Cortex of kidney (tissue), 1 donor: ENCODE measurements at places on chromosomes 5 and 9.

DNA sequence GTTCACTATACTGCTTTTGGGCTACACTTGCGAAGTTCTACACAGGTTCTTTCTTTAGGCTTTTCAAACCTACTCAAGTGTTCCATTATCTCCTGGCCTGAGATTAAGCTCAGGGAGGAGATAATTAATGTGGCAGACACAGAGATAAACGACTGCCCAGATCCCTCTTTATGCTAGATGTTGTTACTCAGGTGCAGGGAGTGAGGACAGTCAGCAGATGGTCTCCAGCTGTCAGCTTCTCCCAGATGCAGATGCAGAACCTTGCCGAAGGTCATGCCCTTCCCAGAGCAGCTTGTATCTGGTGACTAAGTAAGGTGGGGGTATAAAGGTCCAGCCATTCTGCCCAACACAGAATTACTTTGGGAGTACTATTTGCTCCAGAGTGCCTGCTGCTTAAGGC lies 166.2 kb downstream of the ZNF462 start:
- no peak for DNase-seq

DNA sequence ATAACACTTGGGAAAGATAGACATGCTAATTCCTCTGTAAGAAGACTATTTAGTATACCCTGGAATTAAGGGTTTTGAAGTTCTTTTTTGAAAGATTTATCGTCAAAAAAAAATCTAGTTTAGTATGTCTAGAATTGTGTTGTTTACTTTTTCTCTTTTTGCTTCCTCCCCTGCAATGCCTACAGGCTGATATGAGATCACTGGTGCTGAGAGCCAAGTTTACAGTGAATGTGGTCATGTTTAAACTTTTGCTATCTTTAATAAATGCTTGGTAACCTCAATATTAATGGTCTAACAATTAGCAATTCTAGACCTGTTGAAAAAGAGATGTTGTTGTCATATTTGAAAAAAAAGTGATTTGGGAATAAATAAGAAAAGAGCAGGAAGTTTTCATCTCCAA lies 86.1 kb downstream of the CWC27 start:
- DNase-seq, result no peak

DNA sequence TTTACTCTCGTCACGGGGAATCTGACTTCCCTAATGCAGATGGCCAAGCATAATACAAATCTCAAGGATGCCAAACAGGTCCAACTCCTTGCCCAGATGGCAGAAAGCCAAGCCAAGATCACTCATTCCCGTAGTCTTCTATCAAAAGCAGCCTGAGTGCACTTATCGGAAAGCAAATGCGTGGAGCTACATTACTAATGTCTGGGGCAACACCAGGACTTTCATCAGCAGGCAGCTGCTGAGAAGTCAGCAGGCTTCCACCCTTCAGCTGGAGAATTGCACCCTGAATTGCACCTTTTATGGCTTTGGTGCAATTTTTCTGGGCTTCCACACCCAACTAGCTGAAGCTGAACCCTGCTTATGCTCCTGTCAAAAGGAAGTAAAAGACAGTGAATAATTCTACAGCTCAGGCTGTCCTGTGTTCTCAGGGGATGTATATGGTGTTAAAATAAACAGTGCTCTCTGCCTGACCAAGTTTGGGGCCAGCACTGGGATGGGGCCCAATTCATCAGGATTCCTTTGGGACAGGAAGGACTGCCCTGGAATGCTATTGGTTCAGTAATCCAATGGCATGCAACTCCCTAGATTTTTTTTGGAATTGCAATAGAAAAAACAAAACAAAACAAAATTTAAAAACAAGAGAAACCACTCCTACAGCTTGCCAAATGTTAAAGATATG lies 92.6 kb downstream of the DPYSL3 start:
- no peak for DNase-seq

DNA sequence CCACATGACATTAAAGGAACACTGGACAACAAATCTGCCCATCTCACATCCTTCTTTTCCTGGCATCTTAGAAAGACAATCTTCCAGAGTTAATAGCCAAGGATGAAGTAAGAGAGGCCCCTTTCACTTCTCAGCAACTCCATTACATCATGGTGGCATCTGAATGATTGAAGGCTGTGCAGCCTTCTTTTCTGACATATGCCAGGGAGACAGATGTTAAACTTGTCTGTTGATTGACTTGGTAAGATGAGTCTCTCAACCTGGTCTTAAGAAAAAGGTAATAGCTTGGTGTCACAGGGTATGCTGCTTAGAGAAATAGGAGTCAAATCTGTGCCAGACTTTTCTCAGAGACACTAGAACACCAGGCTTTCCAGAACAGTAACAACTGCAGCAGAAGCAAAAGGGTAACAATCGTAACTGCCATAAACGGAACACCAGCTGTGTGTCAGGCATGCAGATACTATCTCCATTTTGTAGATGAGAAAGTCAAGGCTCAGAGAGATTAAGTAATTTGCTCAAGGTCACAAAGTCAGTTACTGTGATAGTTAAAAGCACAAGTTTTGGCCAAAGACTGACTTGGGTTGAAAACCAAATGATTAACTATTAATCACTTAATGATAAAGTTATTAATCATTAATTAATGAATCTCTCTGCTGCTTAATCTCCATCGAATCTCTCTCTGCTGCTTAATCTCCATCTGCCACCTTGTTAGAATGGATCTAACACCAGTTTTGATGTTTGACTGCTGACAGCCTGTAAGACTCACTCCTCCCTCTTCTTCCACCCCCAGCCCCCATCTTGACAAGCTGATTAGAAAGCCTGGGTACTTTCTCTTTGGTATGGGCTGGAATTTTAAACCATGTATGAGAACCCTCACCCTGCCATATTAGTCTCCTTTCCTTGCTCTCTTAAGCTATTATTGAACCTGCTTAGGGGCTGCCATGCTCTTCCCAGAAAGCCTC lies 353.5 kb downstream of the ENC1 start:
- DNase-seq, result no peak

DNA sequence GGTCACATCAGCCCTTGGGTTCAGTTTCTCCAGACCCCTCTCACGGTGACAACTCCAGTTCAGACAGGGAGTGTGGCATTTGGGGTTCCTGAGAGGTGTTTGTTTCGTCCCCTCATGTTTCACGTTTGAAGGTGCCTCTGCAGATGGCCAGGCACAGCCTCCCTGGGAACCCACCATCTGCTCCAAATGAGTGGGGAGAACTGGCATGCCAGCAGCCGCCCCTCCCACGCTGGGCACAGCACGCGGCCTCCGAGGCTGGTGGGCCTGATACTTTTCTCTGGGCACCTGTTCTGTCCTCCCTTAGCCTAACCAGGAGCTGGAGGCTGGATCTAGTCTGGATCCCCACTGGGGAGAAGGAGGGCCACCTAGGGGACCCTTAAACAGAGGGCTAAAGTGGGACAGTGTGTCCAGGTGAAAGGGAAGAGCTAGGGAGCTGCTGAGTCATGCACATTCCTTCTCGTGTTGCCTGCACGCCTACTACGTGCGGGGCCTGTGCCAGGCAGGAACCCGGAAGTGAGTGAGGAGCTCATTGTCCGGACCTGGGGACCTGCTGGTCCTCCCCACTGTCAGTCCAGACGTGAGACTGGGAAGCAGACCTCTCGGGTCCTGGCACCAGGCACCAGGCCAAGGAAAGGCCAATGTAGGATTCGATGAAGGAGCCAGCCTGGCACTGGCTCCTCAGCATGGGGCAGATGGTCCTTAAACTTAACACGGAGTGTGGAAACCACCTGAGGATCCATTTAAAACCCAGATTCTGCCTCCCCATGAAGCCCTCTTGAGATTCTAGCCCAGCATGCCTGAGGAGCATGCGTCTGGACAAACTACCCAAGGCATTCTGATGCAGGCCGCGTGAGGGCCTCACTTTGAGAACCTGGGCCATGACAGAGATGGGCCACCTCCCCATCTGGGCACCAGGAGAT lies 11.7 kb downstream of the DNM1 start:
- DNase-seq, result no peak

GRCh38 chr5:90802474-90803317 lies 244.1 kb downstream of the ADGRV1 start:
- DNase-seq, result no peak

DNA sequence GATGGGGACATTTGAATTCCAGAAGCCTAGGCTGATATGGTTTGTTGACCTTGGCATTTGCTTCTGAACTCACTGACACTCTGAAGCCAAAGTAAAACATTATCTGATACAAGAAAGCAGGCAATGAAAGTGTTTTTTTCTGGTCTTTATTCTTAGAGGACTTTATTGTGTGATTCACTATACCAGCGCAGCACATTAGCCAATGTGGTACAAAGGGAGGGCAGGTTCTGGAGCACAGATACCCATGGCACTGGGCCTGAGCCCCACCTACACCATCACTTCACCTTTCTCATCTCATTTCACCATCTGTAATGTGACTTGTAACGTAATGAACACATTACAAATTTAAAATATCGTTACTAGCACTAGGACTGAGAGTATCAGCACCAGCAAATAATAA lies 89.7 kb upstream of the ZNF366 start:
- DNase-seq, result no peak

GRCh38 chr9:124122813-124123462 lies 111.4 kb downstream of the LHX2 start:
- no peak for DNase-seq

DNA sequence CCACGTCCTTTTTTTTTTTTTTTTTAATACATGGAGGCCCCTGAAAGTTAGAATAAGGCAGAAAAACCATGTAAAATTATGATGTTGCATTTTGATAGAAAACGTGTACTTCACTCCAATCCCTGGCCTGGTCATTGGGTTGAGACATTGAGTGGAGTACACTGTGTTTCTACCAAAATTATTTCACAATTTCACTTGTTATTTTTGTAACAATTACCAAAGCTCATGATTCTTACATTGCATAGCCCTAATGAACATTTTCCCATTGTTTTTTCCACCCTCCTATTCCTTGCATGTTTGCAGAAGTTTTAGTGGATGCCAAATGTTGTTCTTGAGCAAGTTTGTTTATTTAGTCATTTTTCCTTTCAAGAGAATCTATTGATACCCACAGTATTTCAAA lies 21.9 kb downstream of the MAMDC2 start:
- no peak for DNase-seq

DNA sequence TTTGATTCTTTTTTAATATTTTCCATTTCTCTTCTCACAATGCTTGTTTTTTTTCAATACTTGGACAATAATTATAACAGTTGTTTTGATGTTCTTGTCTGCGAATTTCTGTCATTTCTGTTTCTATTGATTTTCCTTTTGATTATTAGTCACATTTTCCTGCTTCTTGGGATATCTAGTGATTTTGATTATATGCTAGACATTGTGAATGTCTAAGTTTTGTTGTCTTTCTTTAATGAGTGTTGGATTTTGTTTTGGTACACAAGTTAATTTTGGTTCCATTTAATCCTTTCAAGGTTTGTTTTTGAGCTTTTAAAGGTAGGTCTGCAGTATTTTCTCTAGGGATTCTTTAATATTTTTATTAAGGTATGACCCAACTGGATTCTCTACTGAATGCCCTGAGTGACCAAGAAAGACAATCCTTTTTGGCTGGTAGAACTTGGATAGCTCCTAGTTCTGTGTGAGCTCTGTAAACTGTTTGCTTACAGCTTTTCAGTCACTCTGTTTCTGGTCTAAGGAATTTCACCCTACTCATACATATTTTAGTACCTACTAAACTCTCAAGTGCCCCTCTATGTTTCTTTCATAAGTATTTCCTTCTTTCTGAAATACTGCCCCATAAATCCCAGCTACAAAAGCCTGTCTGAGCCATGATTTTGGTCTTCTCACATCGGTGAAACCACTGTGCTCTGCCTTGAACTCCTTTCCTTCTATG lies 12.5 kb upstream of the PDE8B start:
- DNase-seq, result no peak

- DNase-seq, result no peak
These were observed 47.4 kb downstream of the RNF180 start for GRCh38 chr5:64213011-64213410.

DNA sequence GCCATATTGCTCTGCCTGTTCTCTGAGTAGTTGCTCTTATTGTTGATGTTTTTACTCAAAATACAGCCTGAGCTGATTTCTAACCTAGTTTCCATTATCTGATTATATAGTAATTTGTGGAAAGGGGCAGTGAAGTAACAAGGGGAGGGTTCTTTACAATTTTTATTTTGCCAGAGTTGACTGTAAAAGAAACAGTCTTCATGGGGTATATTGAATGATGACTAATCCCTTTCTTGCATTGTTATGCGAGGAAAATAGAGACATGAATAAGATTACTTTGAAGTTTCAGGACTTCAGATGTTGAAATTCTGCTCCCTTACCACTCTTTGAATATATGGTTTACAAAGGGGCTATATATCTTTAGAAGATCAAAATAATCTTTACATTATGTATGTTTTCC lies 9.1 kb upstream of the LRRC70 start:
- no peak for DNase-seq

- no peak for DNase-seq
These were observed 460.5 kb downstream of the MAN2A1 start for GRCh38 chr5:110150199-110150598.

GRCh38 chr5:146956217-146956616 lies 77.7 kb upstream of the PPP2R2B start:
- DNase-seq, result no peak

- no peak for DNase-seq
These were observed 274.0 kb upstream of the DAPK1 start for GRCh38 chr9:87223392-87224246.

DNA sequence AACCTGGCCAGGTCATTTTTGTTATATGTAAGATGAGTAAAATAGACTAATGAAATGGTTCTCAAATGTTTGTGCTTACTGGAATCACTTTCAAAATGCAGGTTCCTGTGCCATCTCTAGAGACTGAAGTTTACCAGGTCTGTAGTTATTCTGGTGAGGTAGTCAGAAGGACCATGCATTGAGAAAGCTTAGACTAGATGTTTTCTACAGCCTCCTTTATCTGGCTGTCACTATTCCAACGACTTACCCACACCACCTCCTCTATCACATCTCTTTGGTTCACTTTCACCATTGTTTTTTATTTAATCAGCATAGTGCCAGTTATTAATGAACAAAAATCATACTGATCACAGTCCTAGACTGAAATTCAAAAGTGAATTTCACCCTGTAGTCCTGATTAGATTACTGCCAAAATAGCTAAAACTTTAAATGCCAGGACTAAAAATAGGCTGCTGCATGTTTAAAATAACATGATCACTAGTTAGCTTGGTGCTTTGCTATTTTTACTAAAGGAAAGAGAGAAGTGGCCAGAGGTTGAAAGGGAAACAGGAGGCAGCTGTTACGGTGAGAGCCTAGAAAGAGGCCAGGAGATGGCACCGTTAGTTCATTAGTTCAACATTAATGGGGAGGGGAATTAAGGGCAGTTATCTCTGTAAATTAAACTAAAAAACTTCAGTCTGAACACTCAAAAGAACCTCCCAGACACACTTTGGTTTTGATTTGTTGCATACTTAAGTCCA lies 13.9 kb upstream of the FNIP1 start:
- DNase-seq, result no peak
